Naive thymus-derived CD8-positive, alpha-beta T cell (primary cell): ENCODE measurements at places on chromosomes 16 and 17. TPM values are rescaled to one million over a fixed set of nuclear protein-coding genes. Genes with fewer than 3 reads are reported as not detected.

SLC52A1 gene
- not detected for polyA plus RNA-seq

CD300A gene
- polyA plus RNA-seq, result 37.6 TPM

NPIPB8 gene
- polyA plus RNA-seq, result 0.53 TPM

NACA2 gene
- polyA plus RNA-seq, result not detected

PLCG2 gene
- polyA plus RNA-seq, result 0.19 TPM

C17orf100 gene
- polyA plus RNA-seq, result 6.4 TPM

RTN4RL1 gene
- polyA plus RNA-seq, result 0.25 TPM

RAB11FIP4 gene
- polyA plus RNA-seq, result 14.9 TPM

ZACN gene
- not detected for polyA plus RNA-seq

AP1G1 gene
- 9.5 TPM for polyA plus RNA-seq

CEP20 gene
- polyA plus RNA-seq, result 26.5 TPM

CACNG3 gene
- polyA plus RNA-seq, result not detected

HID1 gene
- polyA plus RNA-seq, result 4.2 TPM

KRT28 gene
- not detected for polyA plus RNA-seq

GRAPL gene
- polyA plus RNA-seq, result 1.2 TPM

CA10 gene
- not detected for polyA plus RNA-seq

SHBG gene
- polyA plus RNA-seq, result not detected

DECR2 gene
- 7.4 TPM for polyA plus RNA-seq

TNS4 gene
- not detected for polyA plus RNA-seq

HASPIN gene
- not detected for polyA plus RNA-seq

CCDC200 gene
- not detected for polyA plus RNA-seq
